ENCODE measurements at places on chromosomes 5 and 9.

DNA sequence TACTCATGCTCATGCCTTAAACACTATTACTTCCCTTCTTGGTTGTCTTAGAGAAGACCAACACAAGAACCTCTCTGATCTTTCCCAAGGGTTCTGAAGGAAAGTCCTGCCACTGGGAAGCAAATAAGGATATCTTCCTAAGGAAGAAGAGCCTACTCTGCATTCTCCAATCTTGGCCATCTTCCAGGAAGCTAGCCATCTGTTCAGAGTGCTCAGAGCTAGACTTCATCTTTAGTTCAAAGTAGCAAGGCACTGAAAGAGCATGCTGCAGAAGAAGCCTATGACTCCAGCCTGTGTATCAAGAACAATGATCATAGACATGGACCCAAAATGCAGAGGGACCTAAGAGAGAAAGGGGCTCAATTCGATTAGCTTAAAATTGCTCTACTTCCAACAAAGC lies 114.7 kb downstream of the KIAA0825 start:
- no peak for DNase-seq

DNA sequence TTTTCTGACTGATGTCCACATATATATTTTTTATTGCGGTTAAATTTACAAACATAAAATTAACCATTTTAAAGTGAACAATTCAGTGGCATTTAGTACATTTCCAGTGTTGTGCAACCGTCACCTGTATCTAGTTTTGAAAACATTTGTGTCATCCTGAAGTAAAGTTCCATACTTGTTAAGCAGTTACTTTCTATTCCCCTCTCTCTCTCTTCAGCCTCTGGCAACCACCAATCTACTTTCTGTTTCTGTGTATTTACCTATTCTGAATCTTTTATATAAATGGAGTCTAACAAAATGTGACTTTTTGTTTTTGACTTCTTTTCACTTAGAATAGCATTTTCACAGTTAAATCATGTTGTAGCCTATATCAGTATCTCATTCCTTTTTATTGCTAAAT lies 480.1 kb upstream of the SMARCA2 start:
- DNase-seq, result no peak

DNA sequence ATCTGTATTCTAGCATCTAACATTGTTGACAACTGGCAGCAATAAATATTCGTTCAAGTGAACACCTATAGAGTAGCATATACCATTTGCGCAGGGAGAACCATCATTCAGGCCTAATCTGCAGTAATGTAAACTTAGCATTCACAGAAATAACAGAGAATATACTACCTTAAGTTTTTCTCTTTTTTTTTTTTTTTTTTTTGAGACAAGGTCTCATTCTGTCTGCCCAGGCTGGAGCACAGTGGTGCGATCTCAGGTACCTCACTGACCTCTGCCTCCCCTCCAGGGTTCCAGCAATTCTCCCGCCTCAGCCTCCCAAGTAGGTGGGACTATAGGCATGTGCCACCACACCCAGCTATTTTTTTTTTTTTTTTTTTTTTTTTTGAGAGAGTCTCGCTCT lies 12.1 kb downstream of the UBAP2 start:
- no peak for DNase-seq

GRCh38 chr5:97172227-97172626 lies 10.8 kb downstream of the RIOK2 start:
- DNase-seq, result no peak

- no peak for DNase-seq
Measured at GRCh38 chr5:95973793-95974325, 12.2 kb upstream of the ELL2 start.

DNA sequence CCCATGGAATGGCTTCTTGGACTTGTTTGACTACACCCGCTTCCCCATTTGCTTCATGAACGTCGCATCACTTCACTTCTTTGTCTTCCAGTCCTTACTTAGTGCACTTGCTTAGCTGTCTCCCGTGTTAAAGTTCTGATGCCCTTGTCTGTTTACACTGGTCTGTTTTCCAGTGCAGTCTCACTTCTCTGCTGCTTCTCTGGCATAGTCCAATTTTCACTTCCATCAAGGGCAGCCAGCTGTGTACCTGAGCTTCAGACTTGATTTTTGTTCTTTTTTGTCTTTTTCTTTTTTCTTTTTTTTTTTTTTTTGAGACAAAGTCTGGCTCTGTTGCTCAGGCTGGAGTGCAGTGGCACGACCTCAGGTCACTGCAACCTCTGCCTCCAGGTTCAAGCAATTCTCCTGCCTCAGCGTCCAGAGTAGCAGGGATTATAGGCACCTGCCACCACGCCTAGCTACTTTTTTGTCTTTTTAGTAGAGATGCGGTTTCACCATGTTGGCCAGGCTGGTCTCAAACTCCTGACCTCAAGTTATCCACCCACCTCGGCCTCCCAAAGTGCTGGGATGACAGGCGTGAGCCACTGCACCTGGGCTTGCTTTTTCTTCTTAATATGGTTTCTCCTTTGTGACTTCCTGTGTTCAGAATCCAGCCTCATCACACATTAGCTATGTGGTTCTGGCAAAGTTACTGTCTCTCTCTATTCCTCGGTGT lies 75.4 kb downstream of the LRRC70 start:
- no peak for DNase-seq

DNA sequence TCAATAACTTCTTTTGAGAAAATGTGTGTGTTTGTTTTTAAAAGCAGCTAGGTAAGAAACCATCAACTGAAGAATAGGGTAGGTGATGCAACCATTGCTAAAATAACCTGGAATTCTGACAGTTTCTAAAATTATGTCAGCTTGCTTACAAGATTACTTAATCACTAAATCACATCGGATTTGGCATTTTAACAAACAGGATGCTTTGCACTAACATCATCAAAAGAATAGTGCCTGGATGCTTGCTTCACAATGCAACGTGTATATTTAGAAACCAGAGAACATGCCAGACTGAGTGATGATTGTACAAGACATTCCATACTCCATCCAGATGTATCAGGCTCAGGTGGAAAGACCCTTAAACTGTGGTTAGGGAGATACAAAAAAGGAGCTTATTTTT lies 43.9 kb downstream of the PAM start:
- DNase-seq, result peak; percentile 67

GRCh38 chr9:82621447-82621846 lies 441.5 kb downstream of the RASEF start:
- DNase-seq, result no peak

DNA sequence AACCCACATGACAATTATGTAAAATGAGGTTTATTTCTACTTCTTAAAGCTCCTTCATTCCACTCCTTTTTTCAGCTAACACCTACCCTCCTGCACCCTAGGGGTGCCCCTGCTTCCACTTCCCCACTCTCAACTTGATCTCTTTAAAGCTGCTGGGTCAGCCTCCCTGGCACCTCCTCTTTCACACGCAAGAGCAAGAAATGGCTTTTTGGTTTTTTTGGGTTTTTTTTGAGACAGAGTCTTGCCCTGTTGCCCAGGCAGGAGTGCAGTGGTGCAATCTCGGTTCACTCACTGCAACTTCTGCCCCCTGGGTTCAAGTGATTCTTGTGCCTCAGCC lies 64.4 kb downstream of the SUSD1 start:
- no peak for DNase-seq

GRCh38 chr5:21152611-21153010 lies 1164.6 kb upstream of the CDH18 start:
- DNase-seq, result peak; percentile 85

- DNase-seq, result no peak
Measured at GRCh38 chr9:11356067-11356466, 743.3 kb upstream of the PTPRD start.

DNA sequence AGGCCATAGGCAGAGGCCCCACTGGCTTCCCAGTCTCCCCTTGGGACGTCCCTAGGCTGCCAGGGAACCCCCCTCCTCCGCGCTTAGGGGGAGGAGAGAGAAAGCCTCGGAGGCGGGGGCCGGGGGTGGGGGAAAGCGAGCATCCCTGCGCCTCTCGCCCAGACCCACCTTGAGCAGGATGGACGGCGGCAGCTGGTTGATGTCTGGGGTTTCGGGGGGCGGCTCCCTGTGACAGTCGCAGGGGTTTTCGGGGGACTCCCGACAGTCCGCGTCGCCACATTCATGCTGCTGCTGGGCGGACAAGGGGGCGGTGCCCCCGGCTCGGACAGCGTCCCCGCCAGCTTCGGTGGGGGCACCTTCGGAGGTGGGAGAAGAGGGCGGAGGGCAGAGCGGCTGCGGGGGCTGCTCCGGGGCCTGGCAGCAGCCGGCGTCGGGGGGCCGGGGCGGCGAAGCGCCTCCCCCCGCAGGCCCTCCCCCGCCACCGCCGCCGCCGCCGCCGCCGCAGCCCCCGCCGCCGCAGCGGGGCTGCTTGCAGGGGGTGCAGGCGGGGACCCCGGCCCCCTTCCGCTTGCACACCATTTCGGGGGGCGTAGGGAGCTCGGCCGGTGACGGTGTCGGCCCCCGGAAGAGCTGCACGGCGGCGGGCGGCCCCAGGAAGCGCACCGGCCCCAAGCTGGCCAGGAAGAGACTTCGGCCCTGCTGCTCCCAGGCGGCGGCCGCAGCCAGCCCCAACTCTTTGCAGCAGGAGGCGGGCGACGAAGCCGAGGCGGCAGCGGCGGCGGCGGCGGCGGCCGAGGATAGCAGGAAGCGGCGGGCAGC lies 1.2 kb downstream of the FBXL17 start:
- peak; percentile 8 for DNase-seq

DNA sequence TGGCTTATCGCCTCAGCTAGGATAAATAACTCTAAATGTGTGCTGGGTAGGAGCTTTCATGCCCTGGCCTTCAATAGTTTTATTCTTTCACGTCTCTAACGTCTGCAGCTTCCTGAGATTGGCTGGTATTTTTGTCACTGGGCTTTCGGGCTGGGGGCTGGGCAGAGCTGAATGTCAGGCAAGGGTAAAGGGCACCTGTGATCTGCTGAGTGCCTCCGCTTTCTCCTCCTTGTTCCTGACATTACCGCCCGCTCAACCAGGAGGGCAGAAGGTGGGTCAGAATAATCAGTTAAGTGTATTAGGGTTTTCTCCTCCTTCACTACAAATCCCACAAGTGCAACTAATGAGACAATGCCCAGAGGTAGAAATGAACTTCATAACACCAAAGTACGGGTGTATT lies 216.6 kb downstream of the TSSK1B start:
- no peak for DNase-seq

DNA sequence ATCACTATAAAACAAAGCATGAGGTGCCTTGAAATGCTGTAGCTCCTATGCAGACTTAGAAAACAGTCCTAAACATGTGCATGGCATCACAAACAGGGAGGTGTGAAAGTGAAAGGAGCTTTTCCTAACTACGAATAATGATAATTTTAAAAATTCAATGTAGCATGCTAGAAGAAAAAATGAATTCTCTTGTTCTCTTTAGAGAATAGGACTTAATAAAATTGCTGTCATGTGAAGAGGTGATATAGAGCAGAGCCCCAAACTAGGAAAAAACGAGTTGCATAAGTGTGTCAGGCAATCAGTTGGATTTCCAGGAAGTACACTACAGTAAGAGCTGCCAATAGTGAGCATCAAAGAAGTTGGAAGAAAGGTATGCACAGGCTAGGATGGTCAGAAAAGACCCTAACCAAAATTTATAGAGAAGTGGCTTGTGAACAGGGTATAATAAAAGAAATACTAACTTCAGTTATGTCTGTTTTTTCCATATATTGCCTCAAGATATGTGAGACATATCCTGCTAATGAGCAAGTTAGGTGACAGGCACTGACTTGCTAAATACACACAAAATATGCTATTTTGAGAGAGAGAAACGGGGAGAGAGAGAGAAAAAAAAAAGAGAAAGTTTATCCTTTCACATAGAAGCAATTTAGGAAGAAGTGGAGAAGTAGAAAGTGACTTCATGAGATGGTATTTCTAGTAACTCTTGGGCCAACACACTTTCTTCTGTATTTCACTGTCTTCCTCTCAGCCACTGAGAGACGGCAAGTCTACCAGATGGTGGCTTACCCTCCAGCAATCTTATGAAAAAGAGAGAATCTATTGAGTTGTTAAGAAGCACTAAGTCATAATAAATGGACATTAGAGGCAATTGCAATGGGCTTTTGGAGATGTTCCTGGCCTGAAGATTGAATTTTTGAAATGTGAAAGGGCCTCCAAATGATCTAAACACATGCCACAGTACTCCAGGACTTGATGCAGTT lies 18.0 kb downstream of the ITGA2 start:
- DNase-seq, result no peak

GRCh38 chr5:150710165-150710564 lies 9.3 kb upstream of the RBM22 start:
- DNase-seq, result no peak

DNA sequence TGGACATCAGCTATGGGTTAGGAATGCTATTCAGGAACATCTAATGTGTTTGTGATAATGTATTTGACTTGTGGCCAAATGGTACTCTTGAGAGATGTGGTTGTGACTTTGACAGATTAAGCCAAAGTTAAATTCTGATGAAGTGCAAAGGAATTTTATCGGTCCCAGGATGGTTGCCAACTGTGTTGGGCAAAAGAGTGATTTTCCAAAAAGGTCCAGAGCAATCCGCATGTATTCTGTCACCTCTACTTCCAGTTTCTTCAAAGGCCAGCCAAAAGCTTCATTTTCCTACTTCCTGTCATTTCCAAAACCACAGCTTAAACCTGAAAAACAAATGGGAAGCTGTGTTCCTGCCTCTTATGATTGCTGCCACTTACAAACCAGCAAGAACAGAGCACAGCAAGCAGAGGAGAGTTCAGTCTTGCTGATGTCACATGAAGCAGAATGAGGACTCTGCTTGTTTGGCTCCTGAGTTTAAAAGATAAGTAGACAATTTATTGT lies 59.8 kb downstream of the MARCHF3 start:
- peak; percentile 85 for DNase-seq

- DNase-seq, result no peak
Measured at GRCh38 chr5:179375831-179376365, 30.6 kb upstream of the ADAMTS2 start.

GRCh38 chr5:159050316-159051143 lies 49.2 kb downstream of the EBF1 start:
- peak; percentile 94 for DNase-seq

GRCh38 chr9:128091571-128091970 lies 23.5 kb downstream of the SLC25A25 start:
- no peak for DNase-seq

GRCh38 chr9:76595645-76596044 lies 136.7 kb downstream of the GCNT1 start:
- no peak for DNase-seq

- no peak for DNase-seq
Measured at GRCh38 chr9:2461892-2462291, 159.7 kb upstream of the VLDLR start.

- DNase-seq, result peak; percentile 49
Measured at GRCh38 chr9:70285246-70285645, 26.5 kb downstream of the SMC5 start.

DNA sequence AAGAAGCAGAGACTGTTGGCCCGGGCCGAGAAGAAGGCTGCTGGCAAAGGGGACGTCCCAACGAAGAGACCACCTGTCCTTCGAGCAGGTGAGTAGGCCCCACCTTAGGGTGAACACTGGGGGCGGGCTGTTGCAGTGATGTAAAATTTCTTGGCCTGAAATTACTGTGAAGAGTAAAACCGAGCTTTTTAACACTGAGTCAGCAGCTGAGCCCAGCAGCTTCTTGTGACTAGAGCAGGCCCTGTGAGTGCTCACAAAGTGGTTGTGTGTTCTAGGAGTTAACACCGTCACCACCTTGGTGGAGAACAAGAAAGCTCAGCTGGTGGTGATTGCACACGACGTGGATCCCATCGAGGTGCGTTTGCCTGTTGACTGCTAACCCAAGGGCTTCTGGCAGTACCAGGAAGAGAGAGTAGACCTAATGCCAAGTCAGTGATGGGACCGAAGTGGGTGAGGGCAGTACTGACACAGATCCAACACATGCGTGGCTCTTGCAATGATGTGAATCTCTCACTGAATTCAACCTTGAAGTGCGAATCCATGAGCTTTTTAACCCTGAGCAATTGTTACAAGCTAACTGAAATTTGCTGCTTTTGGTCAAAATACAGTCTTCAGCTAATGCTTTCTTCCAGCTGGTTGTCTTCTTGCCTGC lies 2.1 kb downstream of the RPL7A start:
- DNase-seq, result no peak
